Keratinocyte (primary cell): ENCODE measurements at places on chromosomes 5 and 9. TPM values are rescaled to one million over a fixed set of nuclear protein-coding genes. Genes with fewer than 3 reads are reported as not detected.

- no peak for DNase-seq
Observed at GRCh38 chr9:129692534-129692933, 27.1 kb downstream of the PRRX2 start.

GRCh38 chr9:70435948-70436347 is 21.5 kb upstream of the KLF9 start:
- no peak for DNase-seq

Gene GABRA6
- not detected in 3 replicates for polyA plus RNA-seq

GRCh38 chr5:137705106-137705505 is 30.8 kb downstream of the KLHL3 start:
- DNase-seq = no peak

Gene ZBTB43
- polyA plus RNA-seq = 10.2 to 24.3 TPM (median 15.2 TPM) in 3 replicates

DNA sequence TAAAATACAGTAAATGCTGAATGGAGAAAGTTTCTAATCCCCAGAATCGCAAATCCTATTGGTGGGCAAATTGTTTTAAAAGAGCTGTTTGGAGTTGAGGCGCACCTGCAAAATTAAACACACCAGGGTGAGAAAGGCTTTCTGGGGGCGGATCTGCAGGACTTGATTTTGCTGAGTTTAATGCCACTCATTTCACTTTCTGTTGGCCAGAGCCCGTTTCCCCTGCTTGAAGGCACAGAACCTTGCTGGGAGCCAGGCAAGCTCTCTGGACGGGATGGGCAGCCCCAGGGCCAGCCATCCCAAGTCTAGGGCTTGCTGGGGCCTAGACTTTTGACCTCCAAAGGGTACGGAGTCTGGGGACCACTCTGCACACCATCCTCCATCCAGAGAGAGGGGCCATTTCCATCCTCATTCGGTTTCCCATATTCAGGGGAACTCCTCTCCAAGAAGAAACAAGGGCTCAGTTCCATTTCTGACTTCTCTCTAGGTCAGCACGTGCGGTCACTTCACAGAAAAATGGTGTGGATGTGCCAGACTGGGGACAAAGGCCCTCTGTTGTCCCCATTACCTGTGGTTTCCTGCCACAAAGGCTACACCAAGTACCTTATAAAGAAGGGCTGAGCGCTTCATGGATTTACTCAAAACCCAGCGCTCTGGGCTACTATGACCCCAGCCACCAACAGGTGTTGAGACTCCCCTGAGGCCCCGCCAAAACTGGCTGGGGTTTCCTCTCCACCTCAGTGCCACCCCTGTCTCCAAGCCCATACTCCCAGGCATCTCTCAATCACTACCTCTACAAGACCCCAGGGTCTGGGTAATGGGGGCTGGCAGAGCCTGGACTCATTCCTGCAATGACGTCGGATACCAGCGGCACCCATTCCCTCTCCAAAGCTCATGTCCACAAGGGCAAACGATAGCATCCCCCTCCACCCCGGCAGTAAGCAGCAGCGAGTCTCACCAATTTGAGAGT is 170.0 kb downstream of the AUH start:
- no peak for DNase-seq

DNA sequence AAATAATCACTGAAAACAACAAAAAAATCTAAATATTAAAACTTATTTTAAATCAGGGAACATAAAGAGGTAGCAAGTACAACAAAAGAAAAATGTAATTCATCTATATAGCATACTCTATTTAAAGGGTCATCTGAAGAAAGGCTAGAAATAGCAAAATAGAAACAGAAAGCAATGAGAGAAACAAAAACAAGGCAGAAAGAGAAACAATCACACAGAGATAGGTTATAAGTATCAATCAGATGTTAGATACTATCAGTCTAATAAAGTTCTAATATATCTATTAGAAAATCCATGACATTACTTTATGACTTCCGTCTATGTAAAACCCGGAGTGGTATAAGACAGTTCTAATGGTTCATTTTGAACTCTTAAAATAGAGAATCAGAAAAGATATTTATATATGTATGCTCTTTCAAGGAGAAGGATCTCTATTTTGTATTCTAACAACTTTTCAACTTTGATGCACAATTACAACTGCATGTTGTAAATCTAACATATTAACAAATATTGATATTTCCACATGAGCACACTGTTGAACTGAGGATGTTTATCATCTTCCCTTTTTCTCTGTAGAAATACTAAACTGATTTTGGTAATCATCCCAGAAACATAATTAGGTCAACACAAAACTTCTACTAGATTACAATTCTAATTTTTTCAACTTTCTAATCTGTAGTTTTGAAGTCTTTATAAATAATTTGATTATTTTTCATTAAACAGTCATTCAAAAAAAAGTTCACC is 15.8 kb downstream of the RICTOR start:
- no peak for DNase-seq

DNA sequence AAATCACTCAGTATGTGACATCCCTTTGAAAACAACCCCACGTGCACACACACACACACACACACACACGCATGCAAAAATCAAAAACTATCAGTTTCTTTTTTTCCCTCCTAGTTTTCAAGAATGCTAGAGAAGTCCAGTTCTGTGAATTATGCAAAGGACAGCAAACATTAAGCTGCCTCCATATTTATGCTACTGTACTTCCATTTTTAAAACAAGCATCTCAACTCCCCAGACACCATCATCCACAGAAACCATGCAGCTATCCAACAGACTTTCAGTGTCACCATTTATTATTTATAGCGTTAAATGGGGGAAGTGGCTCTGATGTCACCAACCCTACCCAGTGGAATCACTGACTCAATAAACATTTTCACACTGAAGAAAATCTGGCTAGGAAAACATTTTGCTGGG is 1.6 kb downstream of the FBXW11 start:
- no peak for DNase-seq

GRCh38 chr9:88998911-88999310 is 7.6 kb downstream of the S1PR3 start:
- no peak for DNase-seq

Gene CYSRT1
- polyA plus RNA-seq = 0.80 to 1.8 TPM (median 1.2 TPM) in 3 replicates

DNA sequence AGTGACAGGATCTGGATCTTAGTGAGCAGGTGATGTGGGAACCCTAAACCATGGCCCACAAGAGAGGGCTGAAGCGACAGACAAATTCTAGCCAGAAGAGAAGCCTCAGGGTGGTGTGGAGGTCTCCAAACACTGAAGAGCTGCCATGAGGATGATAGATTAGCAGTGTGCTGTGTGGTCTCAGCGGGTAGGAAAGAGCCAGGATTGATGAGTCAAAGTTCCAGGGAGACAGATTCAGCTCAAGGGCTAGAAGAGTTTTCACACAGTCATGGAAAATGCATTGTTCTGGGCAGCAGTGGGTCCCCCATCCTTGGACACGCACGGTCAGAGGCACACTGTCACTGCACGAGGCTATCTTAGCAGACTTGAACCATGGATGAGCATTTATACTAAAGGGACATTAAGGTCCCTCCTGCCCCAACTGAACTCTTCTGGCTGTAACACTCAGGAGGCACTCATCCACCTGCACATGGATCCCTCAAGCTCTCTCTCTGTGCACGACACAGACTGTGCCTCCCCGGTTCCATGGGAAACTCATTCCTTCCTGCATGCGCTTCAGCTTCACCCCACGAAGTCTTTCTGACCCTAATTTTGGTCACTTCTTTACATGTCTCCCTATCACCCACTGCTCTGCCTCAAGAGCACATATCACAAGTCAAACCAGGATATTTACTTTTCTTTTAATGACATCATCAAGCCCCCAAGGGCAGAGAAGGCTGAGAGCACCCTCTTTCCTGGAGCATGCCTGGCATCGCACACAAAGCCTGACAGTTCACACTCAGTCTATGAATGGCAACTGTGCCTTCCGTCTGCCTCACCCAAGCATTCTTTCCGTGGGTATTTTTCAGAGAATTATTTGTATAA is 84.8 kb downstream of the TLE1 start:
- DNase-seq = no peak

Gene TXN
- 768 to 1,127 TPM (median 845 TPM) in 3 replicates for polyA plus RNA-seq

- DNase-seq = no peak
Observed at GRCh38 chr9:36165826-36166167, 3.4 kb upstream of the CCIN start.

- DNase-seq = no peak
Observed at GRCh38 chr9:32877639-32878217, 94.4 kb downstream of the TMEM215 start.

Gene SPATA31A3
- polyA plus RNA-seq = not detected in 3 replicates

Gene TRIM41
- polyA plus RNA-seq = 11.8 to 14.1 TPM (median 13.4 TPM) in 3 replicates

Gene PCBD2
- 3.8 to 6.2 TPM (median 4.4 TPM) in 3 replicates for polyA plus RNA-seq

DNA sequence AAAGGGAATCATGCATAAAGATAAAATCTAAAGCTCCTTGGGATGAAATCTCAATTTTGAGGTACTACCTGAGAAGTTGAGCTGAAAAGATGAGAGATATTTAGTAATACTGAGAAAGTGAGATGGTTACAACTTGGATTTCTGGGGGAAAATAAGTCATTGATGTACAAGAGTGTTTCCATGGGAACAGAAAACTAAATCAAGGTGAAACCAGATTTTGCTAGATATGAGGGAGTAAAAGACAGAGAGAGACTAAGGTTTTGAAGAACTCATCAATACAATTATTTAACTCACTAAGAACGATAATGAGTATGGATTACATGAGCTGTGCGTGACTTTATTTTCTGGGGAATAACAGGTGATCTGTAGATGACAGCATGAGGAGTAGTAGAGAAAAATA is 10.2 kb upstream of the ST8SIA4 start:
- no peak for DNase-seq

DNA sequence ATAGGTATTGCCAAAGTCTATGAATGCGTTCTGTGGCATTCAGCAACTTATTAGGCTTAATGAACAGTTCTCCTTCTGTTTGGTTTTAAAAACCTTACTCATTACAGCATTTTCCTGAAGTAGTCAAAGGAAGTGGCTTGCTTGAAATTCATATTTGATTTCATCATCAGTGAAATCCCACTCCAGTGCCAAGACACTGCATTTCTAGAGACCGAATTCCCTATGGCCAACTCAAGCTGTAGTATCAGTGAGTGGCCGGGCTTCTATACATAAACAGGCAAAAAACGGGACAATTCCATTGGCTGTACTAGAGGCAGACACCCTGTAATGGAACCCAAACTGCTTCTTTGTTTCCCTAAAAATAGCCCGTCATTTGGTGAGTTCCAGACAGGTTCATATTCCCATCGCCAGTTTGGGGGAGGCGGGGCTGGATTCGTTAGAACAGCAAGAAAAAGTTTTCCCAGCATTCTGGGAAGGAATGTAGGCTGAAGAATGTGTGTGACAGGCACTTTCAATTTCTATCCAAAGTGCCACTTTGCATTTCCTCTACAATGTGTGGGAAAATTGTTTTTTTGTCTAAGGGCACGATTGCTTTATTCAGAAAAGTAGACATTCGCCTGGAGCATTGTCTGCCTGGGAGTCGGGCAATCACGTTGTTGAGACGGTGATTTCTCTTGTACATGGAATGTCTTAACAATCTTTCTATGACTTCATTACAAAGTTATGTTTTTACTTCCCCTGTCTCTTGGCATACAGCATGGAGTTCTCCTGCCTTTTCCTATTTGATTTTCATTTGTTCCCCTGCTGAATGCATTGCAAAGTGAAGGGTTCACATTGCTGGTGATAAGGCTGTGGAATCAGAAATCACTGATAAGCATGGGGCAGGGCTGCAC is 141.8 kb upstream of the MAST4 start:
- no peak for DNase-seq

- DNase-seq = no peak
Observed at GRCh38 chr5:76701298-76701697, 14.6 kb upstream of the F2R start.

DNA sequence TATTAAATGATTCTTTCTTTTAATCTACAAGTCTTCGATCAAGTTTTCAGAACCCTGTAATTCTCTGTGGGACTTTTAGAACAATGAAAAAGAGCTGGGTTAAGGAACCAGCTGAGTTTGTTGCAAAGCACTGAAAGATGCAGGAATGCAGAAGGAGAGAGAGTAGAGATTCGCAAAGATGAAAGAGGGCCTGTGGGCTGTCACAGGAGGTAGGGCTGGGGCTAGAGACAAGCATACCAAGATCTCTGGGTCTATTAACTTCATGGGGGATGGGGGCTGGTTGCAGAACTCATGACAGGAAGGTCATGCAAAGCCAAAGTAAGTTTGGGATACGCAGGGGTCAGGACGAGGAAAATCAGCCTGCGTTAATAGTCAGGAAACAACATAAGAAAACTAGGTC is 81.8 kb downstream of the LURAP1L start:
- DNase-seq = no peak

Gene SET
- polyA plus RNA-seq = 126 to 267 TPM (median 198 TPM) in 3 replicates

GRCh38 chr9:100498592-100498991 is 25.6 kb downstream of the TMEFF1 start:
- DNase-seq = no peak

DNA sequence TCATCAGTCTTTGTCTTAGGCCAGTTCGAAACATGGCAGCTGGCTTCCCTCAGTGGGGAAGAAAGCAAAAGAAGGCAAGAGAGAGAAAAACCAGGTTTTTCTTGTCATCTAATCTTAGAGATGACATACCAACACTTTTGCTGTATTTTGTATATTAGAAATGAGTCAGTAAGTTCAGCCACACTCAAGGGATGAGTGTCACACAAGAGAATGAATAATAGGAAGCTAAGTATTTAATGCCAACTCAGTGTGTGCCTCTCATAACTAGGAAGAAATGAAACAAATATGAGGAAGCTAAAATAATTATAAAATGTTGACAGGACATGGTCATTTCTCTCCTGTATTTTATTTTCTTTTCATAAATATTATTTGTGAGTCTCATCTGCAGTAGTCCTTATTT is 65.3 kb downstream of the CDH12 start:
- DNase-seq = no peak

GRCh38 chr9:68640421-68641089 is 64.5 kb upstream of the PIP5K1B start:
- no peak for DNase-seq

Gene F12
- 6.0 to 11.2 TPM (median 7.7 TPM) in 3 replicates for polyA plus RNA-seq

DNA sequence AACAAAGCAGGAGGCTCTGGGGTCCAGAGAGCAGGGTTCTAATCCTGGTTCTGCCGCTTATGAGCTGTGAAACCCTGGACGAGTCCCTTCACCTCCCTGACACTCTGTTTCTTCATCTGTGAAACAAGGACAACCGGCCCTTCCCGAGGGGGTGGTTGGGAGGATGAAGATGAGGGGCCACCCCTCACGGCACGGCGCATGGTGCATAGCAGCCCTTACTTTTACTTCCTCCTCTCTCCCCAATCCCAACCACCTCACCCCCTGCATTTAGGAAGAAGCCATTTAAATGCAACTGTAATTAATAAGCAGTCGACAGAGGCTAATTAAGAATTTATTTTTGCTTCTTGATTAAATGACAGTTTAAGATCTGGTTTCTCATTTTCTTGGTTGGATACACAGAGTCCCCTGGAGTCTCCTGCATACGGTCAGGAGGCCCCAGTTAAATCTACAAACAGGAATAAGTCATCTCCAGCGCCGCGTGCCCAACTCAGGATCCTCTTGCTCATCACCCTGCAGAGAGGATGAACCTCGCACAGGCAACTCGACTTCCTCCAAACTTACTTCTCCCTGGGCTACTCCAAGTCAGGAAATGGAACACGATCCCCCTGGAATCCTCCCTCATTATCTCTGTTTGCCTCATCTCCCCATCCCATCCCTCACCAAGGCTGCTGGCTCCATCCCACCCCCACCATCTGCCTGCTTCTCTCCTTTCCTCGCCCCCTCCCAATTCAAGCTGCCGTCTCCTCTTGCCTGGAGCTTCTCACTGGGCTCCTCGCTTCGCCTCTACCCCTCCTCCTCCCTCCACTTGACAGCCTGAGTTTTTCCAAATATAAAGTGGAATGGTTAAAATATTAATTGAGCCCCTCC is 95.9 kb downstream of the HRH2 start:
- DNase-seq = no peak
